ENCODE measurements at places on chromosomes 4 and X.

- H3K4me3 ChIP-seq = no peak overlapping the region
- peaks cover 2% of the 10 kb centered on the region for H3K36me3 ChIP-seq
- no peak overlapping the region for H3K27ac ChIP-seq
- no peak for DNase-seq
- no peaks in the 10 kb centered on the region for H3K27me3 ChIP-seq
Observed at GRCh38 chrX:18955676-18956075, 28.2 kb downstream of the PHKA2 start.

DNA sequence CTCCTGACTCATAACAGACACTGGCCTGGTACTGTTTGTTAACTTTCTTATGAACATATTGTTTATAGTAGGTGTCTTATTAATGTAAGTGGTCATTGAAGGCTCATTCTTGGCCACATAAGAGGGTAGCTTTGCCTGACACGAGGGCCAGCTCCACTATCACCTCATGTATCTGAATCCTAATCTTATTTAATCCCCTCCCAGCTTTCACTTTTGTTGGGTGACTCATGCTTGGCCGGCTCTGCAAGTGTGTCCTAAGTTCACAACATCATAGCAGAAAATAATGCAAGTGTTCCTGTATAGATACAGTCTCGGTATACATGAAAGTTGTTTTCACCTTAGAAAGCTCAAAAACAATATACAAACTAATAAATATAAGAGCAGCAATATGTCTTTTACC is 283.8 kb downstream of the IQCM start:
- no peak overlapping the region for H3K27ac ChIP-seq
- no peak for DNase-seq
- H3K4me3 ChIP-seq = no peak overlapping the region
- H3K36me3 ChIP-seq = no peaks in the 10 kb centered on the region
- H3K4me1 ChIP-seq = no peaks in the 10 kb centered on the region

DNA sequence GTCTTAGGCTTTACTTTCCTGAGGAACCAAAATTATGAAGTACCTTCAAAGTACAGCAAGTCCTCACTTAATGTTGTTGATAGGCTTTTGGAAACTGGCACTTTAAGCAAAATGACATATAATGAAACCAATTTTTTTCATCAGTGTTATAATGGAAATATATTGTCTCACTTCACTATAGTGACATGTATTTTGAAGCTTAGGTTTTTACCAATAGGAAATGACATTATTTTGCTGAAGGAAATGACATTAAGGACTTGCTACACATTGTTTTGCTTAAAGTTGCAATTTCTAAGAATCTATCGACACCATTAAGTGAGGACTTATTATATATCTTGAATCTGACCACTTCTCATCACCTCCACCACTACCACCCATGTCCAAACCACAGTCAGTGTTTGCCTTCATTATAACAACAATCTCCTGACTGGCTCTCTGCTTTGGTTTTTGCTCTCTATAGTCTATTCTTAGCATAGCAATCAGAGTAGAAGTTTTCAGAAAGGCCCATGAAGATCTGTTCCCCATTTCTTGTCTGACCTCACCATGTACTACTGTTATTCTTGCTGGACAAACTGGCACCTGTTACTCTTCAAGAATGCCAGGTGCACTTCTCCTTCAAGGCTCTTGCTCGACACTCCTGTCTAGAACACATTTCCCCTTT is 311.2 kb downstream of the BMPR1B start:
- H3K36me3 ChIP-seq = no peaks in the 10 kb centered on the region
- no peak overlapping the region for H3K27ac ChIP-seq
- no peak overlapping the region for H3K4me3 ChIP-seq
- H3K27me3 ChIP-seq = no peaks in the 10 kb centered on the region

DNA sequence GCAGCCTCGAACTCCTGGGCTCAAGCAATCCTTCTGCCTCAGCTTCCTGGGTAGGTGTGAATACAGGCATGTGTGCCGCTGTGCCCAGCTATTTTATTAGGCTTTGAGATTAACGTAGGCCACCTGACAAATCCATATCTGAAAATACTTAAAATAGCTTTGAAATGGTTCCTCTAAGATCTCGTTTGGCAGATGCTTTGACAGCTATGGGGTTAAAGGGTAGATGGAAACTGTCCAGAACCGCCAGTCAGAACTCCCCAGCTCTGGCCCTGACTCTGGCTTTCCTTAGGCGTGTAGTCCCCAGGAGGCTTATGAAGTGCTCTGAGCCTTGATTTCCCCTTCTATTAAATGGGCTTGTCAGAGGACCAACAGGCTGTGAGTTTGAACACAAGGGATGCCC is 32.8 kb upstream of the STIM2 start:
- H3K36me3 ChIP-seq = peaks cover 5% of the 10 kb centered on the region
- no peak for DNase-seq
- peaks cover 5% of the 10 kb centered on the region for H3K27me3 ChIP-seq
- H3K4me1 ChIP-seq = peaks cover 5% of the 10 kb centered on the region
- no peak overlapping the region for H3K4me3 ChIP-seq

DNA sequence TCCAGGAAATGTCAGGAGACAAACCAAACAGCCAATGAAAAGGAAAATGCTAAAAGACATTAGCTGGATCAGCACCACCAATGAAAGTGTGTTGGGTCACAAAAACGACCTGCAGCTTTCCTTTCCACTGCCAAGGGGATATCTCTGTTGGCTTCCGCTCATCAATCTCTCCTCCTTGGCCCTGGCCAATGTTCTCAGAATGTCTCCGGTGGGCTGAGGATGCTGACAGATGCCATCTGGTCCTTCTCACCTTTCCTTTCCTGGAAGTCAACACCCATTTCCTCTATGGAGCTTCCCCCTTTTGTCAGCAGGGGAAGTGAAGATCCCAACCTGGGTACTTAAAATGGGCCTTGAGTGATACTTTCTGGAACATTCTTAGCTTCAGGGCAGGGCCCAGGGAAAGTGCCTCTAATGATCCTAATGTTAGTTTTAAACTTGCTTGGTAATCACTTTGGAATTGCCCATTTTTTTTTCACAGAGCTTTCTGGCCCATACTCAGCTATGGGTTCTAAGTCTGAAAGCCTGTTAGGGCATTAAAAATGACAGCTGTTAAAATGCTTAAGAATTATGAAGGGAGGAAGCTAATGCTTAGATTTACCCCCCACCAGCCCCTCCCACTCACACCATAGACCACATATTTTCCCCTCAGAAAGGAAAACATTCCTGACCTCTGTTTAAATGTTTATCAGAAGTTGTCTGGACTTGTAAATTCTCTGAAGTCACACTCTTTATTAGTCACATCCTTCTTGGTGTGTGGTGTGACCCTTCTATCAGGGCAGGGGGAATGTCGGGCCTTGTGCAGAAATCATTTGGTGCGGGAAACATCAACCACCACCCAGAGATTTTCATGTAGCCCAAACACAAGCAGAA is 29.2 kb downstream of the IGFBP7 start:
- no peak overlapping the region for H3K27ac ChIP-seq
- DNase-seq = no peak
- no peaks in the 10 kb centered on the region for H3K4me1 ChIP-seq
- H3K4me3 ChIP-seq = no peak overlapping the region
- H3K36me3 ChIP-seq = no peaks in the 10 kb centered on the region

GRCh38 chr4:55330241-55330640 is 15.8 kb upstream of the SRD5A3 start:
- H3K27ac ChIP-seq = no peak overlapping the region
- H3K27me3 ChIP-seq = peaks cover 1% of the 10 kb centered on the region

DNA sequence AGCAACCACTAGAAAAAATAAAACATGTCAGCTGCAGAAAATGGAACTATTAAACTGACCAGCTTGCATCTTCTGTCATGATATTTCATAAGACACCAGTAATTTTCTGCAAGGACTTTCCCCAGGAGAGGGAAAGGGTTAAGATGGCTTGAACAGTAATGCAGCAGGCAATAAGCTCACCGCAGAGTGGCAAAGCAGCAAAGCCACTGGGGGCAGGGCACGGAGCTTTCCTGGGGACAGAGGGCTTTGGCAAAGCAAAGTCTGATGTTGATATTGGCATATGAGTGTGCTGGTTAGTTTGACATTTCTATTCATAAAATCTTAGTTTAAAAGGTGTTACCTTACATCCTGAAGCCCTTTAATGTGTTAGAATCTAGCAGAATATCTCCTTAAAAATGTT is 55.1 kb upstream of the NAP1L5 start:
- peaks cover 57% of the 10 kb centered on the region for H3K36me3 ChIP-seq
- no peak for DNase-seq
- no peak overlapping the region for H3K27ac ChIP-seq
- H3K27me3 ChIP-seq = no peaks in the 10 kb centered on the region
- H3K4me3 ChIP-seq = no peak overlapping the region

DNA sequence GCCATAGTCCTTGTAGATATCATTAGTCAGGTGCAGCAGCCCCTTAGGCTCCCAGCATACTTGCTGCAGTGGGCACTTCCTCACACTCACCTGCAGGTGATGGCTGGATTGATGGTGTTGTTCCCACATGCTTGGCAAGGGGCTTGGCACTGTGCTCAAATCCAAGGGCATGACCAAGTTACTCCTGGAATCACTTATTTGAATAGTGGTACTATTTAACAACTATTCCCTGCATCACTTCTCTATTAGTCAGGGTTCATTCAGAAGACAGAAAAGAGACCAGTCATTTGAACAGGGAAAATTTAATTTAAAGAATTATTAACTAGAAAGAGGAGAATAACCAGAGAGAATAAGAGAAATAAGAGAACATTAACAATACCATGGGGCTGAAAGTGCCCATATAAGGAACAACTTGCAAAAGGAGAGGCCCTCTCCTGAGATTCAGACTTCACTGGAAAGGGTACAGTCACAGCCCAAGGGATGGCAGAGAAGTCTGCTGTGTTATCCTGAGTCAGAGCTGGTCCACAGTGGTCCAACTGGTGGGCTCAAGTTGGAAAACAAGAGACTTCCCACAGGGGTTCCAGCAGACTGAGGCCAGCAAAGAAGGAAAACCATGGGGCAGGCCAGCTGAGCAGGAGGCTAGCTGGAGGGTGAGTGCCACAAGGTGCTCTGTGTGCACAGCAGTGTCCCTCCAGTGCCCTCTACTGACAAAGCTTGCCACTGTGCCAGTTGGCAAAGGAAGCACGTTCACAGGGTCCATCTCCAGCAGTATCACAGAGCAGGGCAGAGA is 9.8 kb downstream of the SPP1 start:
- no peaks in the 10 kb centered on the region for H3K36me3 ChIP-seq
- H3K4me1 ChIP-seq = peaks cover 4% of the 10 kb centered on the region
- H3K27me3 ChIP-seq = peaks cover 8% of the 10 kb centered on the region
- no peak overlapping the region for H3K4me3 ChIP-seq
- no peak overlapping the region for H3K27ac ChIP-seq

GRCh38 chr4:121784975-121785374 is 16.1 kb upstream of the EXOSC9 start:
- H3K27me3 ChIP-seq = peaks cover 44% of the 10 kb centered on the region
- H3K4me1 ChIP-seq = peaks cover 2% of the 10 kb centered on the region
- H3K27ac ChIP-seq = no peak overlapping the region
- no peak for DNase-seq
- H3K4me3 ChIP-seq = no peak overlapping the region

GRCh38 chr4:52001616-52002015 is 18.5 kb downstream of the LRRC66 start:
- no peaks in the 10 kb centered on the region for H3K36me3 ChIP-seq
- no peak for DNase-seq
- H3K4me1 ChIP-seq = no peaks in the 10 kb centered on the region

GRCh38 chrX:68683580-68683979 is 36.1 kb downstream of the STARD8 start:
- H3K4me1 ChIP-seq = peaks cover 17% of the 10 kb centered on the region
- no peak overlapping the region for H3K27ac ChIP-seq
- no peak for DNase-seq
- no peak overlapping the region for H3K4me3 ChIP-seq
- no peaks in the 10 kb centered on the region for H3K36me3 ChIP-seq

GRCh38 chrX:19496711-19497110 is 18.6 kb downstream of the MAP3K15 start:
- no peaks in the 10 kb centered on the region for H3K4me1 ChIP-seq
- no peak overlapping the region for H3K27ac ChIP-seq
- peaks cover 3% of the 10 kb centered on the region for H3K27me3 ChIP-seq

DNA sequence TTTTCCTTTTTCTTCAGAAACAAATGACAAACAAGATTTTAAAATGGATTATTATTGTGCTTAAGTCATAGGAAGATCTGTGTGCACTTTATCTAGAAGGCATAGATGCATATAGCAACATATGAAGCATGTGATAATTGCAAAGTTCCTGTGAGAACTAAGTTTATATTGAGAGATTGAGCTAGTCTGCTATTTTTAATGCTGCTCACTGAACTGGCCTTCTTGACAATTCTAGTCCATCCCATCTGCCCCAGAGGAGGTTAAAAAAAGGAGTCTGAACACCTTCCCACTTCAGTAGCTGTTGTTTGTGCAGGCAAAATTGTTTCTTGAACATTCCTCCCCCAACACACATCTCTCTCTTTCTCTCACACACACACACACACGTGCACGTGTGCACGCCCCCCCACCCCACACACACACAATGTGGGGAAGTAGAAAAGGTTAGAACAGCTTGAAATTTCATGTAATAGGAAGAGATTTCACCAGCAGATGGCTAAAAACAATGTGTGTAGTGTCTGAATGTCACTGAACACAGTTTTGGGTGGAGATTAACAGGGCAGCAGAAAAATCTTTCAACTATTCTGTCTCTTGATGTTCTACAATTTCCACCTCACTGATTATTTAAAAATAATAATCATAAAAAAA is 108.0 kb downstream of the GPM6A start:
- no peaks in the 10 kb centered on the region for H3K4me1 ChIP-seq
- no peaks in the 10 kb centered on the region for H3K36me3 ChIP-seq

GRCh38 chr4:6892190-6892908 is 17.3 kb upstream of the TBC1D14 start:
- no peaks in the 10 kb centered on the region for H3K27me3 ChIP-seq
- DNase-seq = peak; percentile 70
- H3K4me1 ChIP-seq = peaks cover 39% of the 10 kb centered on the region

DNA sequence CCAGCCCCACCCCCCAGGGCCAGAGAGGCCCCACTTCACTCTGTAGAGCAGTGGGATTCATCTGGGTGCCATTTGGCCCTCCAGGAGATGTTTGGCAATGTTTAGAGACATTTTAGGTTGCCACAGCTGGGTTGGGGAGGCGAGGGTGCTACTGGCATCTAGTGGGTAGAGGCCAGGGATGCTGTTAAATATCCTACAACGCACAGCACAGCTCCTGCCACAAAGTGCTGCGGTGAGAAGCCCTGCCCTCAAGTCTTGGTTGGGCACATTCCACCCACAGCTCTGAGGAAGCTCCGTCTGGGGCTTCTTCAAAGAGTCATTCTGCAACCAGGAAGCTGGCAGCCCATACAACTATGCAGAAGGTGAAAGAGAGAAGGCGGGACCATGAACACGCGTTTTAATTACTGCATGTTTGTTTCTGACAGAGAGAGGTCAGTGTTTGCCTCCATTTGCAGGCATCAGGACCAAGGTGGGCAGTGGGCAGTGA is 48.1 kb upstream of the FAM9C start:
- DNase-seq = peak; percentile 89
- H3K27ac ChIP-seq = peak overlapping the region; percentile 96
- peaks cover 91% of the 10 kb centered on the region for H3K4me1 ChIP-seq
- H3K36me3 ChIP-seq = peaks cover 3% of the 10 kb centered on the region
- no peaks in the 10 kb centered on the region for H3K27me3 ChIP-seq

DNA sequence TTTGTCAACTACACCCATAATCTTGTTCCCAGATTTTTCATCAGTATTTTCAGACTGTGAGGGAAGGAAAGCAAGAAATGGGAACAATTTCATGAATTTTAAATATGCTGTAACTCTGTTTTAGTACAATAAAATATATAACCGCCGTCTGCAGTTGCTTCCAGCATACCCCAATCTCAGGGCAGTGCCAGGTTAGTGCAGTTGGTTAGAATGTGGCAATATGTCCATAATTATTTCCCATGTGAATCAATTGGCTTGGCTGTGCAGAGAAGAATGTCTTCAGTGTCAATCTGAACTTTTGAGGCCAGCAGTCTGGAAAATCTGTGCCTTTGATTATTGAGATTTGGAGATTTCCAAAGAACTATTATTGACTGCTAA is 5.0 kb upstream of the MMAA start:
- no peaks in the 10 kb centered on the region for H3K36me3 ChIP-seq
- H3K4me1 ChIP-seq = peaks cover 22% of the 10 kb centered on the region
- H3K4me3 ChIP-seq = no peak overlapping the region
- no peak for DNase-seq
- H3K27me3 ChIP-seq = peaks cover 11% of the 10 kb centered on the region
- H3K27ac ChIP-seq = no peak overlapping the region

Measured in activated naive CD4-positive, alpha-beta T cell treated with anti-CD3 and anti-CD28 coated beads, Interleukin-2, amount 10 ng/mL, durations not matched to agents 7 days and 5 days (primary cell).